ENCODE measurements at places on chromosomes 7 and 10.

GRCh38 chr7:8354503-8354902 lies 78.9 kb upstream of the NXPH1 start:
- DNase-seq: no peak

DNA sequence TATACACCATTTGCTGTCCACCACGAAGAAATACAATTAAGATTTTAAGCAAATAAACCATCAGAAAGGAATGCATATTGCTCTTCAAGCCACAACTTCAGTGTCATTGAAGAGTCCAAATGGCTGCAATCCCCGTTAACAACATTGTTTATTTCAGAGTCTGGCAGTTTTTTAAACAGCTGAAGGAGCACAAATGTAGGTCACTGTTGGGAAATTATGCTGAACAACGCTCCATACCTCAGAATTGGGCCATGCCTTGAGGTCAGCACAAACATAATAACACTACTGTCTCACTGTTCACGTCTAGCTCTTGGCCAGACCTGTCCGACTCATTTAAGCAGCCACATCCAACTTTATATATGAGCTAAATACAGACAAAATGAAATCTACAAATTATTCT lies 453.9 kb upstream of the GHITM start:
- DNase-seq: no peak

DNA sequence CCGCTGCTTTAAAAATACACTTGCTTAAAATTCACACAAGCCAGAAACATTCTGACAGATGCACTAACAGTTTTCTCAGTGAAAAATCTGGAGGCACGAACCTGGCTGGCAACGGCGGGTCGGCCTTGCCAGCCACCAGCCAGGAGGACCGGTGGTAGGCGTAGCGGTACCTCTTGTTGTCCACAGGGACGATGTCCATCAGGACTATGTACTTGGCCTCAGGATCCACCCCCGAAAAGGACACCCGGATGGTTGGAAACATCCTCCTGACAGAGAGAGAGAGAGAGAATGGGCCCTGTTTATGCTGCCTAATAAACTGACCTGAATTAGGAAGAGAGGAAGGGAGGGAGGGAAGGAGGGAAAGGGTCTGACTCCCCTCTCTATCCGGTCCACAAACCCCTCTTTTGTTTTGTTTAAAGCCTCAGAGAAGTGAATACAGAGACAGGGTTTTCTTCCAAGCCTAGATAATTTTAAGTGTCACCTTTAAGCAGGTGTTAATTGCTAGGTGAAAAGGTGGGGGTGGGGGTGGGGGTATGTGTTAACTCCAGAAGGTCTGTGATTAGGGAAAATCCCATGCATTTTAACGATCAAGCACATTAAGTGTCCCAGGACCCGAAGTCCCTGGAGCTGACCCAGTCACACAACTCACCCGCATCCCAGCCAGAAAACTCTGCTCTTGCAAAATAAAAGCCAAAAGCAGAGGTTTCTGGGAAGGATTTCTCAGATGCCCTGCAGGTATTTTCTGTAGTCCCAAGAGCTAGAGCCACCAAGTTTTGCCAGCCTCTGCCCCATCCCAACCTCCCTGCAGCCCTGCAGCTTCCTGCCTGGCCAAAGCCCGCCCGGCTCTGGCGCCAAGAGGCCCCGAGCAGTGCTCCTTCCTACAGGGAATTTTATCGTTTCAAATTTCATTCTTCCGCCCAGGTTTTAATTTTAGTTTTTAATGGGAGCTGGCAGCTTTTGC lies 5.0 kb downstream of the TBX20 start:
- DNase-seq: no peak

- no peak for DNase-seq
Measured at GRCh38 chr10:23512355-23513058, 73.6 kb downstream of the OTUD1 start.
